ENCODE measurements at places on chromosomes 1 and 21. TPM values are rescaled to one million over a fixed set of nuclear protein-coding genes. Genes with fewer than 3 reads are reported as not detected.

DNA sequence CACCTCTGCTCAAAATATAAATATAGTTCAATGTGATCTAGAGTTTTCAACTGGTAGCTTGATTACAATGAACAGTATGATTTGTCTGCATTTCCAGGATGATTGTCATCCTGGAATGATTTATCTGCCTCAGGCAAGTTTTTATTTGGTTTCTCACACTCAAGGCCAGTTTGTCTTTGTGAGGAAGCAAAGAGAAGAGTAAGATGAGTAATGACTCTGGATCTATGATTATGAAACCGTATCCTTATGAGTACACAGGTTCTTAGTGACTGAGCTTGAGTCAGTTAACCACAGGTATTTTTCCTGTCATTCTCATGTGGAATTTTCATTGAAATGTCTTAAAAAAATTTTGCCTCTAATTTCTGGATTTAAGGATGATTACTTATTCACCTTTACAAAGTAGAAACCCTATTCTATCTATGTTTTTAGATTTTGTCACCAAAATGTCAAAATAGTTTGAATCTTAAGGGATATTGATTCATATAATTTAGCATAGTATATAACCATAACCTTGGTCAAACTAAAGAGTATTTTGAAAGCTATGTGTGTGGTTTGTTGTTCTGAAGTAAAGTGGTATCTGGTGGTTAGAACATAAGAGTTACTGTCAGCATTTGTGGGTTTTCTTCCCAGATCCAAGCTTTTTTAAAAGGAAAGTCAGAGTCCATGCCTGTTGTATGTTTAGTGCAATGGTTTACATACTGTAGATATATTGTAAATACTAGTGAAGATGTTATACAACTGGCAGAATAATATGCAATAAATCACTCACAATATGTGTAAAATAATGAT lies 145.0 kb downstream of the RASAL2 start:
- DNase-seq = no peak

The SYT14 gene
- total RNA-seq = not detected

DNA sequence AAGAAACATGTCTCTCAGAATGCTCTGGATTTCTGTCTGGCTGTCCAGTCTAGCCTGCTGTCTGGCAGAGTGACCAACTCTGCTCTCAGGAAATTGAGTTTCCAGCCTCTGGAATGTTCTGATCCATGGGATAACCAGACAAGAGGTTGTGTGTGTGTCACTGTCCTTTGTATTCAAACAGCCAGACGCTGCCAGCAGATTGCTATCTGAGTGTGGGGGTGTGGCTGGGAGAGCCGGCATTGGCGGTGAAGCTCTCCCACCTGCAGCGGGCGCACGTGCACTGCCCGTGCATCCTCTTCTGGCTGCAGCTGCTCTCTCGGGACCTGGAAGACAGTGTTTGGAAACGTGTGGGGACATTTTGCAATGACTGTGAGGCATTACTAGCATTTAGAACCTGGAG lies 26.1 kb downstream of the PKP1 start:
- no peak for DNase-seq

GRCh38 chr1:155966135-155966534 lies 12.2 kb downstream of the ARHGEF2 start:
- no peak for DNase-seq
